ENCODE measurements at places on chromosomes 6 and 20. TPM values are rescaled to one million over a fixed set of nuclear protein-coding genes. Genes with fewer than 3 reads are reported as not detected.

DNA sequence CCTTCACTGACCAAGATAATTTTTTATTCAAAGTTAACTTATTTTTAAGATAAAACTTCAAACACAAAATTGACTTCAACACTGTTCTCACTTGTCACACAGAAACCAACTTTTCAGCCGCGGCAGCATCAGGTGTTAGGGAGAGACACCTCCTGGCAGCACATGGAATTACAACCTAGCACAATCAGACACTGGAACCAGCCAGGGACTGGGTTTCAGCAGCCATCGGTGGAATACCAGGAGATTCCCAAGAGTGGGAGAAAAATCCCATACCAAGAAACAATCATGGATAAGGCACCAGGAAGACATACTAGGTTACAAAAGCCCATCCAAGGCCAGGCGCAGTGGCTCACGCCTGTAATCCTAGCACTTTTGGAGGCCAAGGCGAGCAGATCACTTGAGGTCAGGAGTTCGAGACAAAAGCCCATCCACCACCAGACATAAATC, 70.0 kb downstream of the SNX5 start:
- no peak for DNase-seq

- DNase-seq = no peak
These were observed 55.8 kb downstream of the TMEM200A start for GRCh38 chr6:130421585-130421984.

DNA sequence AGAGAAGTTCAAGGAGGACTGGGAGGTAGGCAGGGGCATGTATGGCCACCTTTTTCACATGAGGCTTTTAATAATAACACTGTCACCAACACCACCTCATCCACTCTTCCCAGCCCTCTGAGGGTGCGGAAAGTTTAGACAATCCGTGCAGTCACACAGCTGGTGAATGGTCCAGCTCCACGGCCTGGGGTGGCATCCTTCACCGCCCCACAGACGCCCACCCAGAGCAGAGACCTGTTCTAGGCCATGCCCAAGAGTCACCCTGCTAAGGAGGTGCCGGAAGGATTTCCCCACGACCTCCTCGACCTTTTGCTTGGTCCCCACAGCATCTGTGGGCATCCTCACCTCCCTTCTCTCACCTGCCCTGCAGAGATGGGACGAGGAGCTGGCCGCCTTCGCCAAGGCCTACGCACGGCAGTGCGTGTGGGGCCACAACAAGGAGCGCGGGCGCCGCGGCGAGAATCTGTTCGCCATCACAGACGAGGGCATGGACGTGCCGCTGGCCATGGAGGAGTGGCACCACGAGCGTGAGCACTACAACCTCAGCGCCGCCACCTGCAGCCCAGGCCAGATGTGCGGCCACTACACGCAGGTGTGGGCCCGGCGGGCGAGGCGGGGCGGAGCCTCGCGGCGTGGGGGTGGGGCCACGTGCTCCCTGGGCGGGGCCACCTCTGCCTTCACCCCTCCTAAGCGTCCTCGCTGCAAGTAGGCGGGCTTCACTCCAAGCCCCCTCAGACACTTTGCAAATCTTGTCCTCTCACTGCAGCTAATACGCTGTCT, 4.4 kb downstream of the PI16 start:
- no peak for DNase-seq

- no peak for DNase-seq
These were observed 89.1 kb upstream of the TOX2 start for GRCh38 chr20:43825581-43825980.

DNA sequence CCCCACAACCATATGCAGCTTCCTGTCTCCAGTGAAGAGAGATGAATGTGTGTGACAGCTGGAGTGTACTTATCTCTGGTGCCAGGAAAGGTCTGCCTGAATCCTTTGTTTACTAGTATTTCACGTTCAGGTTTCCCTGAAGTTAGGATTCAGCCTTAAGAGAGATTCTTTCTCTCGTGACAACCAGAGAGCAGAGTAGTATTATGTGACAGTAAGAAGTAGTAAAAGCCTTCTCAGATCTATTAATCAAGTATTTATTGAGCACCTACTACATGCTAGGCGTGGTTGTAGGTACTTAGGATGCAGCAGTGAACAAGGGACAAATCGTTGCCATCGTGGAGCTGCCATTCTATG, 949 bp downstream of the KIFC1 start:
- DNase-seq = no peak

DNA sequence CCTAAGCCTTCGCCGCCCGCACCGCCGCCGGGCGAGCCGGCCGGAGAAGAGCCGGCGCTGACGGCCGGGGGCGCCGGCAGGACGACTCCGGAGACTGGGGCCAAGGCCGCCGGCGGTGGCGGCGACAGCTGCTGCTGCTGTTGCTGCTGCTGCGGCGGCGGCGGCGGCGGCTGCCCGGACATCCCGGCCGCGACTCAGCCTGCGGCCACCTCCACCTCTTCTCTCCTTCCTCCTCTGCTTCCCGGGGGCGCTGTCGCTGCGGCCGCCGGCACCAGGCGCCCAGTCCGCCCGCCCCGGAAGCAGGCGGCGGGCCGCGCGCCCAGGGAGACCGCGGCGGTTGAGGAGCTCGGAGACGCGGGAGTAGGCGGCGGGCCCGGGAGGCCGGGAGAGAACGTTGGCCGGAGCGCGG, 307 bp downstream of the RANBP9 start:
- DNase-seq = no peak

- DNase-seq = no peak
These were observed 23.0 kb upstream of the IYD start for GRCh38 chr6:150345781-150346180.

- no peak for DNase-seq
These were observed 207.6 kb downstream of the ANKRD60 start for GRCh38 chr20:58020656-58021454.

The ZSCAN9 gene
- 38.5 TPM for polyA plus RNA-seq

The SAMD3 gene
- 0.68 TPM for polyA plus RNA-seq

DNA sequence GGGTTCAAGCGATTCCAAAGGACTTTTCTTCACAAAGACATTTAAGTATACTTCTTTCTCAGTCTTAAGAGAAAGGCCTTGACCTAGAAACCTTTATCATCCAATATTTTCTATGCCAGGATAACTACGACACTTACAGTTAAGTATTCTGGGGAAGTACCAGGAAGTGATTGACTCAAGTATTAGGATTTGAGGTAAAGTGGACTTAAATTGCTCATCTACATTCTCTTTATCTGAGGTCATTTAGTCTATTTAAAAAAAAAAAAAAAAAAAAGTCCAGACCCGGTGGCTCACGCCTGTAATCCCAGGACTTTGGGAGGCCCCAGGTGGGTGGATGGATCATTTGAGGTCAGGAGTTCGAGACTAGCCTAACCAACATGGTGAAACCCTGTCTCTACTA, 114.7 kb downstream of the ZFAND3 start:
- no peak for DNase-seq

DNA sequence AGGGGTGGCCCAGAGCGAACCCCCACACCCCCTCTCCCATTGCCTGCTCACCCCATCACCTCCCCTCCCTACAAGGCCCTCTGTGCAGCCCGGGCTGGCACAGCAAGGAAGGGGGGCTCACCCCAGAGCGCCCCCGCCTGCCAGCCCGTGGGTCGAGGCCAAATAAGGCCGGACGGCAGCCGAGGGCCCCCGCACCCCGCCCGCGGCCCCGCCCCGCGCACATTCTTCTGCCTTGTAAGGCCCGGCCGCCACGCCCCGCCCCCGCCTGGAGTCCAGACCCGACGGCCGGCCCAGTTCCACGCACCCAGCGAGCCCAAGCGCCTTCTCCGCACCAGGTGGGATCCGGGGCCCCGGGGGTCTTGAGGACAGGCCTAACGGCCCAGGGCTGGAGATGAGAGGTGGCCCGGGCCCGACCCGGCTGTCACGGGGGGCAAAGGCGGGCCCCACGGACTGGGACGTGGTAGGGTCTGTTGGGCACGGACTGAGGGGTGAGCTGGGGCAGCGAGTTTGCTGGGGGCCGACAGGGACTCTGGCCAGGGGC, at the start of gene MYL9:
TSS of gene MYL9 (plus strand) at position 293 of the 541 bp plus-strand sequence. CDS start 3,366 bp downstream, outside the sequence.
- DNase-seq = no peak

- no peak for DNase-seq
These were observed 79.1 kb downstream of the TNFRSF21 start for GRCh38 chr6:47230579-47230978.

DNA sequence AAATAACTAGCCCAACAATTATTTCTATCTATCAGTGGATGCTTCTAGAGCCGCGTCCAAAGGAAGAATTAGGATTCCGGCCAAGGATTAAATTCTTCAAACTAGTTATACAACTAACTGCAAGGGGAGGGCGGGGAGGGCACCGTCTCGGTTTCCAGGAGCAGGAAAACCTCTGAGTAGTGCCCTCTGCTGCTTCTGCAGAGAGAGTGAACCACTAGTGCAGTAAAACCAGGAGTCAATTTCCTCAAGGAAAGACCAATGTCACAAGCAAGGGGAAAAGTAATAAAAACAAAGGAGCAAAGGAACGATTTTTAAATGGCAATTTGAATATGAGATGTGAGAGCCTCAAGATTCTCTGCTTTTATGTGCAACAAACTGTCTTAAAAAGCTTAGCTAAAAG, 16.5 kb upstream of the UBE2J1 start:
- no peak for DNase-seq

DNA sequence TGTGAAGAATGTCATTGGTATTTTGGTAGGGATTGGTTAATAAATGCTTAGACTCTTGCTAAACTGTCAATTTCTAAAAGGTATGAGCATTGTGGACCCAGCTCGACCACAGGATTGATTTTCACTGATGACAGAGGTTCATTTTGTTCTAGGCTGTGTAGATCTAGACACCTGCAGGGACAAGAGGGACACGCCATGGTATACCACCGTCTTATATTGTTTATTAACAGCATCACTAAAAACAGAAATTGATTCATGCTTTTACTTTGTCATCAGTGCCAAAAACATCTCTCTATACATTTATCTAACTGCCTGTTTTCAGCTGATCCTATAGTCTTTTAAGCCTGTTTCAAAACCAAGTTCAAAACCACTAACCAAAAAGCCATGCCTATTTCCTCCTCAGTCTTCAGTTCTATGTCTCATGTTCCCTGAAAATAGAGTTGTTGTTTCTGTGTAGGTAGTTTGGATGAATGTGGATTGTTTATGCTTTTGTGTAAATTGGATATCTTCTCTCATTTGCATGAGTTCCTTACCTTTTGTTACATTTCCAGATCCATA, 109.8 kb downstream of the JAG1 start:
- DNase-seq = no peak

The HFE gene
- 9.1 TPM for polyA plus RNA-seq

- no peak for DNase-seq
These were observed 6.9 kb upstream of the RPL10A start for GRCh38 chr6:35461270-35461669.

The HLA-G gene
- polyA plus RNA-seq = 5.6 TPM

- no peak for DNase-seq
These were observed 194.8 kb downstream of the CDKAL1 start for GRCh38 chr6:20729086-20729485.

- DNase-seq = no peak
These were observed 12.2 kb downstream of the ARHGAP18 start for GRCh38 chr6:129697788-129698187.

DNA sequence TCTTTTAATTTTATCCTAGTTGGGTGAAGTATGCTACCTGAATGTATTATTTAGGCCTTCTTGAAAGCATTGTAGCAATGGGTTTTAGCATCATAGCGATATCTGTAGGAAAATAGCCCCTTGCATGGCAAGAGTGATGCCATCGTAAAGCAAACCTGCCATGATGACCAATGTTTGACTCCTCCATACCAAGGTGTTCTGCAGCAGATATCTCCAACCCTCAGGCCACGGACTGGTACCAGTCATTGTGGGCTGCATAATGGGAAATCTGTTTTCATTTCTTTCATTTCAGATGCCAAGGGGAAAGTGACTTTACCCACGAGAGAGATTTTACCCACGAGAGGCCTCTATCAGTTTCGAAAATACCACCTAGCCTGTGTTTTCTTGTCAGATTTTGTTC, 6.2 kb downstream of the TXLNB start:
- no peak for DNase-seq

- no peak for DNase-seq
These were observed 353.1 kb upstream of the TSHZ2 start for GRCh38 chr20:52619101-52619500.

DNA sequence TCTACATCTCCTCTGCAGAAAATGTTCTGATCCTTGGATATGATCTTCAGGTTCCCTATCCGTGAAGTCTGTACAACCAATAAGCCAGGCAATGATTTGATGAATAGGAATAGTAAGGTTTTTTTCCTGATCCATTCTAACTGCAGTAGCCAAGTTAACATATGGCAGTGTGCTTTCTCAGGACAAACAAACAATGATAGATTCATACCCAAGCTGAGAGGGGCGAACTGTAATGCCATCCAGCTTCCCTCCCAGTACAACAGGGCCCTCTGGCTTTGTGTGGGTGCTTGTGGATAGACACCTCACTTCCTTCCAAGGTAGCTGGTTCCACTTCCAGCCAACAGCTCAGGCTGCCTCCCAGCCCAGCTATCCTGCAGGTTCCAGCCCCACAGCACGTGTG, 359.2 kb downstream of the CDH26 start:
- no peak for DNase-seq

GRCh38 chr6:30998785-30999184, 11.5 kb upstream of the MUC22 start:
- no peak for DNase-seq

DNA sequence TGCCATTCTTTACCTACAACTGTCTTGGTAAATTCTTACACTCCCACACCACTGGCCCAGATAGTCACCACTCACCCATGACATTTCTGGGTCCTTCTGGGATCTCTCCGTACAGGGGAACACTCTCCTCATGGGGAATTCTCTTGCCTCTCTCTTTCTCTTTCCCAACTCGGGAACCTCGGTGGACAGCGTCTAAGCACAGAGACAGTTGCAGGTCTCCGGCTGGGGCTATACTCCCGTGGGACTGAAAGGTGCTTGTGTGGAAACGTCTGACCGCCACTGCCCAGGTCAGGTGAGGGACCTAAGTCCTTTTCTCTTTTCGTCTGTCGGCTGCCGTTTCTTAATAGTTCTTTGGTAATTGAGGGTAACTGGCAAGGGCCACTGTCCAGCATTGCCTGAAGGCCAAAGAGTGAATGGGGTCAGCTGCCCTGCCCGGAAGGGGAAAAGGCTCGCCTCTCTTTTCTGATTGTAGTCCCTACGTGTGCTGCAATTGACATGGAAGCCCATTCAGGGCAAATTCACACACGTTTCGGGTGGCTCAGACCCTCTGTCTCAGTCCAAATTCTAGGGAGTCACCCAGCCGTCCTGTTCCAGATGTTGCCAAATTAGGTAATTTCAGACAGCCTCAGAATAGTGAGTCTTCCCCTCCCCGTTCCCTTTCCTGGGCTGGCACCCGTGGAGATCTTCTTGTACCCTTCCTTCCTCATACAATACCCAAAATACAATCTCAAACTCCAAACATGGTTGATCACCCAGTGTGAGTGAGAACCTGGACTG, 31.2 kb upstream of the RIPK1 start:
- DNase-seq = no peak

GRCh38 chr6:63269470-63269869, 50.3 kb downstream of the LGSN start:
- no peak for DNase-seq

DNA sequence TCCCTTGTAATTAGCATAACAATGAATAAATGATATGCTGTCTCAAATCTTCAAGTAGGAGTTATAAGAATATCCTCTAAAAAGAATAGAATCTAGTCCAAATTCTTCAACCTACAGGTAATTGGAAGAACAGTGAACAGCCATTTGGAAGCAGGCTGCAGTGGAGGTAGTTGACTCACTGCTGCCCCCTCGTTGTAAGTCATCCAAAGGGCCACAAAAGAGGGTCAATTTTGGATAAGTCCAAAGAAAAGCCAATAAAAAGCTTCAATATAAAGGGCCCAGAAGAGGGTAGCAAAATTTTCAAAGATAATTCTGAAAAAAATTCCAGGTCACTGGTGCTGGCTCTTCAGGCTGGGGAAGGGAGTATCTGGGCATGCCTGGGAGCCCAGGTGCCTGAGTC, 60.8 kb upstream of the SSTR4 start:
- DNase-seq = no peak

All from left renal pelvis (tissue), 4 donors.